ENCODE measurements at places on chromosomes 11 and 22.

DNA sequence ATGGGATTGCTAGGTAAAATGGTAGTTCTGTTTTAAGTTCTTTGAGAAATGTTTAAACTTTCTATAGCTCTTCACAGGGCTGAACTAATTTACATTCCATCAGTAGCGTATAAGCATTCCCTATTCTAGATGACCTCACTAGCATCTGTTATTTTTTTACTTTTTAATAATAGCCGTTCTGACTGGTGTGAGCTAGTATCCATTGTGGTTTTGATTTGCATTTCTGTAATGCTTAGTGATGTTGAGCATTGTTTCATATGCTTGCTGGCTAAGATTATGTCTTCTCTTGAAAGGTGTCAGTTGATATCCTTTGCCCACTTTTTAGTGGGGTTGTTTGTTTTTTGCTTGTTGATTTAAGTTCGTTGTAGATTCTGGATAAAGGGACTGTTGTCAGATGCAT, 35.9 kb downstream of the MMP27 start:
- no peak for DNase-seq

DNA sequence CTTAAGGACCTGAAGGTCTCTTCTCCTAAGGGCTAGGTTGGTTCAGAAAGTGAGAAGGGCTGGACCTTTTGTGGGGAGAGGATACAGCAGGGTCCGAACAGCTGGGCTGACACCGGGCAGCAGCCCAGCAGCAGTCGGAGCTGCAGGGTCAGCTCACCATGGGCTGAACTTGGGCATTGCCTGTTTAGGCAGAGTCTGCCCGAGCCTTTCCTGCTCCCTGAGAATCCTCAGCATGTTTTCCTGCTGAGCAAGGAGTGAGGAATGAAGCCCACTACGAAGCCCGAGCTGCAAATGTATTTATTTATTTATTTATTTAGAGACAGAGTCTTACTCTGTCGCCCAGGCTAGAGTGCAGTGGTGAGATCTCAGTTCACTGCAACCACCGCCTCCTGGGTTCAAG, 83.9 kb downstream of the PTPRJ start:
- DNase-seq = no peak

DNA sequence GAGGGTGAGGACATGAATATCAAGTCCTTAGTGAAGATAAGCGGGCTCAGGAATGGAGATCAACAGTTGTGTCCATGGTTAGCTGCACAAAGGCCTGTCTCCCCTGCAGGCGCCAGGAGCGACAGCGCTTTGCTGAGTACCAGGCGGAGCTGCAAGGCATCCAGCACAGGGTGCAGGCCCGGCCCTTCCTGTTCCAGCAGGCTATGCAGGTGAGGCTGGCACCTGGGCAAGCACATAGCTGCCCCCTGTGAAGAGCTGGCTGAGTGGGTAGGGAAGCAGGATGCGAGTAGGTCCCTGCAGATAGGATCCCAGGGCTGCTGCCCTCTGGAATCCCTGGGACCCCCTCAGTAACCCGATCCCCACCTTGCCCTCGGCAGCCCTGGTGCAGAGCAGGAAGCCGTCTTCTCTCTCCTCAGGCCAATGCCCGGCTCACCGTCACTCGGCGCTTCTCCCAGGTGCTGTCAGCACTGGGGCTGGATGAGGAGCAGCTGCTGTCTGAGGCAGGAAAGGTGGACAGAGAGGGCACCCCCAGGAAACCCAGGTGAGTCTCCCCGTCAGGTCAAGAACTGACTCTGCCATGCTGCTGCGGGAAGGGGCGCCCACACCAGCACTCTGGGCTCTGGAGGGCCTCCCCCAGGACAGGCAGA, 2.6 kb upstream of the SART1 start:
- no peak for DNase-seq

- no peak for DNase-seq
These were observed 7.4 kb upstream of the BLID start for GRCh38 chr11:122123263-122123929.

- DNase-seq = peak; percentile 80
These were observed 61.5 kb upstream of the SLC25A18 start for GRCh38 chr22:17501679-17502285.

GRCh38 chr11:67267188-67268080, 1.2 kb downstream of the GRK2 start:
- no peak for DNase-seq

- DNase-seq = peak; percentile 70
These were observed 28.8 kb downstream of the TBC1D22A start for GRCh38 chr22:46791201-46791731.

- no peak for DNase-seq
These were observed 205.0 kb upstream of the RAG2 start for GRCh38 chr11:36803084-36803483.

GRCh38 chr22:35984183-35985175, 44.1 kb downstream of the RBFOX2 start:
- no peak for DNase-seq

- no peak for DNase-seq
These were observed 27.0 kb downstream of the CUL5 start for GRCh38 chr11:108035690-108036089.

- no peak for DNase-seq
These were observed 43.1 kb downstream of the FAM168A start for GRCh38 chr11:73554671-73555320.

GRCh38 chr11:134272381-134273316, 3.5 kb upstream of the GLB1L3 start:
- DNase-seq = no peak

- DNase-seq = no peak
These were observed 16.2 kb downstream of the ATM start for GRCh38 chr11:108239076-108239475.

DNA sequence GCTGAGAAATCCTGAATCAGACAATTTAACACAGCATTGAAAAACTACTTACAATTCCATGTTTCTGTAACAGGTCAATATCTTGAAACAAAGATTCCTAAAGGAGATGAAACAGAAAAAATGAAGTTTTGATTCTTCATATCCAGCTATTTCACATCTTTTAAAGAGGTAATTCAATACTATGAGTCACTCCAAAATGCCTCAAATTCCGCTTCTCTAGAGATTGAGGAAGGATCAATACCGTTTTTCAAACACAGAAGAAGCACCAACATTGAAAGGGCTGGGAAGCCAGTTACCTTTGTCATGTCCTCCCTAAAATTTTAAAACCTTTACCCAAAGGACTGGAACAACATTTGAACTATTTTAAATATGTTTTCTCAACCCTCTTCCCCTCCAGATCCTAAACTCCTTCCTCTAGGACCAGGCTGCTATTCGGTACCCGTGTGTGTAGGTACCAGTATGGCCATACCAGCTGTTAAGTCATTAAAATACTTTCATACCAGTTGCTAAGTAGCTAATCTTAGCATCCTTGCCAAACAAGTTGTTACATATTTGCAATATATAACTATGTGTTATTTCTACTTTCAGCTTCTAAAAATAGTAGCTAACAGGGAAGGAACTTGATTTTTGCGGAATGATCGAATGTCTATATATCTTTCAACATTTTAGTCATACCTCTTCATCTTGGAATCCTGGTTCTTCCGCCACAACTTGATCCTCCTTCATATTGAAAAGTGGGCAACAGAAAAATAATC, 2.3 kb downstream of the DMC1 start:
- DNase-seq = no peak

DNA sequence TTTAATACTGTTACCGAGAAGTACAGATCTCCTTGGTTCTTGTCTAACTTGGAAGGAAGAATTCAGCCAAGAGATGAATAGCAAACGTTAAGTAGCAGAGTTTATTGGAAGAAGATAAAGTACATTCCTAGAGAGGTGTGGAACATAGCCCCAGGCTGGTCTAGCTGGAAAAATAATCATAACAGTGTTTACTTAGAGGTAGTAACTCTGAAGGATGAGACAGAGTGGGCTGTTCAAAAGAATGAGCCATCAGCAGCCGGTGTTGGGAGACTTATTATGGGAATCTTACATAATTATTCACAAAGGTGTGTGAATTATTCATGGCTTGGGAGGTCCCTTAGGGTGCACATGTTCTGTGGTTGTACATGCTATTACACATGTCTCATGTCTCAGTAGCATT, 276.5 kb downstream of the LUZP2 start:
- DNase-seq = no peak

DNA sequence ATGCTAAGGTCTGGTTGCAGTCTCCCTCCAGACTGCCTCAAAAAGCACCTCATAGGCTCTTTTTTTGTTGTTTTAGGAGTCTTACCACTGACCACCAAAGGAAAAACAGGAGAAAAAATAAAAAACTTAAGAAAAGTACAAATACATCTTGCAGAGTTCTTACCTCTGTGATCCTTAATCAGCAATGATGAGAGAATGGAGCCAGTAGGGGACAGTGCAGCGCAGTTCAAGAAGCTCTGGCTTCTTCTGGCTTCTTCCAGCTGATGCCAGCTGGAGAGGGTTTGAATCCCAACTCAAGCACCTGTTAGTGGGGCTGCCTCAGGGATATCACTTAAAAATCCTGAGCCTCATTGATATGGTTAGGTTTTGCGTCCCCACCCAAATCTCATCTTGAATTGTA, 223.3 kb upstream of the ISX start:
- DNase-seq = no peak

GRCh38 chr11:22787551-22788162, 41.9 kb downstream of the SVIP start:
- peak; percentile 60 for DNase-seq

DNA sequence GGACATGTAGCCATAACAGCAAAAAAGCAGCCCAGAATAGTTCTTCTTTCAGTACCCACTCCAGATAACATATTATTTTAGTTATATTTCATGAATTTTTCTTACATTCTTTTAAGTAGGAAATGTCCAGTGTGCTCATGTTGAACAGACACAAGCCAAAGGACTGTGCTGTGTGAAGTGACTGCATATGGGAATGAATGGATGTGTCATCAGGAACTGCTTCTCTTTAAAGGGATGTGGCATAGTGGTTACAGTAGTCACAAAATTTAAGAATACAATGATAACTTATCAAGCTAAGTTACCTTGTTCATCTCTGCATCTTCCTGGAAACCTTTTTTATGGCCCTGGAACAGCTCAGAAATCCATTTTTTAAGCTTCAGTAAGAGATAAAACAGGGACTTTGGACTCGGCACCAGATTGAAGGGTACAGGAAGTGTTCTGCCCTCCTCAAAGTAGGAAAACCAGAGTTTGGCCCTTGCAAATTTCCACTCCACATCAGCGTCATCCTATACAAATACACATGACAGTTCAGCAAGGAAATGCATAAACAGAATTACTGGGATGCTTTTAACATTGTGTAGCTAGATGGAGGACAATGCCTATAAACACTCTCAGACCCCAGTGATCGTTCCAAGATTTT, 112.8 kb downstream of the TRPC6 start:
- DNase-seq = no peak

DNA sequence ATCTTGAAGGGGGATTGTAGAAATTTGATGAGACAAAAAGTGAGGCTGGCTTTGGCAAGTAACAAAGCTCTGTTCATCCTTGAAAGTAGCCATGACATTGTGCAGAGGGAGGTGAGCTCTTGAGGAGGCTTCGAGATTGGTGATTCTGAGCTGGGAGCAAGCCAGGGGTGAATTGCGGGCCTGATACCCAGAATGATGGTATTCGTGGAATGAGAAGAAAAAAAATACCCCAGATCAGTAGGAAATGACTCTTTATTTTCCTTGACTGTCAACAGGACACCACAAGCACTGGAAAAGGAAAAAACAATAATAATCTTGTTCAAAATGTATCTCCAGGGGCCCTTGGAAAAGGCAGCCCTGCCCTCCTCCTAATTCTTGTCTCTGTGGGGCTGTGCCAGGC, 62.7 kb downstream of the TSPAN18 start:
- DNase-seq = no peak

GRCh38 chr11:60835534-60835846, 6.4 kb upstream of the CCDC86 start:
- no peak for DNase-seq

GRCh38 chr11:25910086-25910485, 421.8 kb upstream of the ANO3 start:
- DNase-seq = no peak

GRCh38 chr22:30705710-30706651, 11.3 kb downstream of the OSBP2 start:
- no peak for DNase-seq

GRCh38 chr11:74171997-74172396, 908 bp downstream of the PPME1 start:
- DNase-seq = no peak

DNA sequence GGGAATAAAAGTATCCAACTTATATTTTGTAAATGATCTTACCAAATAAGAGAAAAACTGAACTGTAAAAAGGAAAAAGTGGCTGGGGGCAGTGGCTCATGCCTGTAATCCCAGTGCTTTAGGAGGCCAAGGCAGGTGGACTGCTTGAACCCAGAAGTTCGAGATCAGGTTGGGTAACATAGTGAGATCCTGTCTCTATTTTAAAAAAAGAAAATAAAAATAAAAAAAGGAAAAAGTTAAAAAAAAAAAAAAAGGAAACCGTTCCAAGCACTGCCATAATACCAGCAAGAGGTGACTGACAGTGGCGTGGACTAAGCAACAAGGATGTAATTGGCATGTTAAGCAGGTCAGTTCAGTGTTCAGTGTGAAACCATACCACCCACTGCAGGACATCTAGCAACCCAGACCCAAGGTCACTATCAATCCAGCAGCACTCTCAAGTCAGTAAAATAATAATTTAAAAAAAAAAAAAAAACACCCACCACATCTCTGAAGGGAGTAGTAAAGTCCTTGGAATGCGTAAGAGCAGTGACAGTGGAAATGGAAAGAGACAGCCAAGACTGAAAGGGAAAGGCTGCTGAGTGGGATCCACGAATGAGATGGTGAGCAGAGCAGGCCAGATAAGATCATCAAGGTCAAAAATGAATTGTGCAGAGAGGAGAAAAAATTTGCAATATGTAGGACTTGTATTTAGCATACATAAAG, 43.6 kb downstream of the MAPK1 start:
- DNase-seq = no peak
